ENCODE measurements at places on chromosomes 11 and 22.

- DNase-seq = peak; percentile 23
Observed at GRCh38 chr22:40178417-40179409, 988 bp downstream of the TNRC6B start.

- DNase-seq = no peak
Observed at GRCh38 chr11:115170133-115170815, 333.9 kb downstream of the CADM1 start.

GRCh38 chr22:20957102-20957682, 9.9 kb upstream of the AIFM3 start:
- DNase-seq = no peak

- peak; percentile 37 for DNase-seq
Observed at GRCh38 chr22:30267382-30268302, 991 bp upstream of the OSM start.

DNA sequence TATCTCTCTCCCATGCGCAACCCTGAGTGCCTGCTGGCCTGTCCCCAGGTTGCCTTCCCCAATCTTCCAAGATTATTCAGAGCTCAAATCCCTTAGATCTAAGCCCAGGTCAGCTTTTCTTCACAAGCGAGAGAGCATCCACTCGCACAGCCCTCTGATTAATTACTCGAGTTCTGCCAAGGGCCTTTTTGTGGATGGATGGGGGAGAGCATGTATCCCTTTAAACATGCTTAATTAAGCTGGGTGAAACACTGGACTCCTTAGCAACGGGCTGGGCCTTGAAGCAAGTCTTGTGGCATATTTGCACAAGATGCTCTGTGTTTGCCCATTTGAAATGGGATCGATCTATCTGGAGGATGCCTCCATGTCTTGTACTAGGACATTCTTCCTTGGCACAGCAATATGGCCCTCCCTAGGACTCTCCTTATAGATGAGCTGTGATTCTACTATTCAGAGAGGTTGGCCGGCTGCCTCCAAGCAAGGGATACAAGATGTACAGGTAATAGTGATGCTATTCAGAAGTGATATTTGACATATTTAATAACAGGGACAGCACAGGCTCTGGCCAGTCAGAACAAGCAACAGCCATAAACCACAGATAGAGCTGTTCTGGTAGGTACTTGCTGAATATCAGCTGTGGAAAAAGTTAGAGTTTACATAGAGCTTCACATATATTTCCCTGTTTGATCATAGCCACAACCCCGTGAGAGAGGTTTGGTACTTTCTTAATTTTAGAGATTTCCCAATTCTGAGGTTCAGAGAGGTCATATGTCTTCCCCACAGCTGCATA, 125.6 kb downstream of the CSNK2A3 start:
- DNase-seq = no peak

GRCh38 chr11:35045236-35045820, 93.6 kb upstream of the CD44 start:
- peak; percentile 82 for DNase-seq

GRCh38 chr11:61632096-61632495, 48.1 kb upstream of the DAGLA start:
- no peak for DNase-seq

DNA sequence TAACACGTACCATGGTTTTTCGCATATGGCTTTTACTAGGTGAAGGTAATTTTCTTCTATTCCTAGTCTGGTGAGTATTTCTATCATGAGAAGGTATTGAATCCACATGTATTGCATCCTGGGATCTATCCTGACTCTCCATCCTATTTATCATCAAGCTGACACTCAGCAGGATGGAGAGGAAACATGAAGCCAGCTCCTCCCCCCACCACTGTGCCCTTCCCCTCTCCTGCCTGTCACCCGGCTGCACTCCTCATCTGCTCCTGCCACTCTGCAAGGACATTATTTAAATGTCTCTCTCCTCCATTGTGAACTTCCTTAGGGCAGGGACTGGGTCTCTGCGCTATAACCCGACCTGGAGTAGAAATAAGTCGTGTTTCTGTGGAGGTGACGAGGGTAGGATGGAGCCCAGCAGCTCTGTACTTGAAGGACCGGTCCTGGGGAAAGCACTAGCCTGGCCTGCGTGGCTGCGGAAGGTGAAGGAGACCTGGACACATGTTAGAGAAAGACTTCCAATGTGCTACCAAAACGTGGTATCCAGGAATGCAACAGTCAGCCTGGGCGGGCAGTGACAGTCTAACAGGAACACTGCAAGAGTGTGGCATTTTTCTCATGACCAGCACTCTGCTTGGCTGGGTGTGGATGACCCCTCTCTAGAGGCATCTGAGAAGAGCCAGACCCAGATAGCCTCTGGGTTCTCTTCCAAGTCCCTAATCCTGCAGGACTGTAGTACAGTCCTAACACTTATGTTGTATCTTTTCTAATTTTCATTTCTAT, 111.2 kb downstream of the MICAL3 start:
- DNase-seq = no peak

- DNase-seq = no peak
Observed at GRCh38 chr11:83726316-83726715, 440.1 kb upstream of the CCDC90B start.

- no peak for DNase-seq
Observed at GRCh38 chr11:77454867-77455655, 18.8 kb downstream of the PAK1 start.

DNA sequence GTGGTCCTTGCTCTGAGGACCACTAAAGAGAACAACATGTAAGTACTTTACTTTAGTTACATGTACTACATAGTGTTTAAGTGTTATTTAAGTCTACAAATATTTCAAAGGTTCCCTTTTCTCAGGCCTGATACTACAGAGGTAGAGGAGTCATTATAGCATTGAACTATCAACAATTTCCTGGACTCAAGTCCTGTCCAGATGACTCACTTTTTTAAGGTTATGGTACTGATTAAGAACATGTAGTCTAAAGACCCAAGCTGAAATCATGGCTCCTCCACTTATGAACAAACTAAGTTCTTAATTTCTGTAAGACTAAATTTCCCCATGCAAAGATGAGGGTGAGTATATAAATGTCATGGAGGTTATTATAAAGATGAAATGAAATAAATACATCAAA, 74.7 kb downstream of the NARS2 start:
- DNase-seq = no peak

GRCh38 chr11:63240791-63241379, 2.5 kb downstream of the SLC22A25 start:
- no peak for DNase-seq

DNA sequence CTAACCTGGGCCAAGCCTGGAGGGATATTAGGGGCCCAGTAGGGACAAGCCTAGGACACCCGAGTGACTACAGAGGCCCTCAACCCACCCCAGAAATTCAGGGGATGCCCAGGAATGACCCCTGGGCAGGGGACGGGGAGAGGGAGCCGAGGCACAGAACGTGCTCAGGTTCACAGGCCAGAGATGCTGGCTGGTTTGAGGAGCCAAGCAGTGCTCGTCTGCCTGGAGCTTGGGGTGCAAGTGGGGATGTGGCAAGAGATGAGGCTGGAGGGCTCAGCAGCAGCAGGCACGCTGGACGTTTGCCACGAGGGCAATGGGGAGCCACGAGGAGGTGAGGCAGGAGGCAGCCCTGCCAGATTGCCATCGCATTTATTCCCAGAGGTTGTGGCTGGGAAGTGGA, 34.0 kb upstream of the EMID1 start:
- DNase-seq = no peak

DNA sequence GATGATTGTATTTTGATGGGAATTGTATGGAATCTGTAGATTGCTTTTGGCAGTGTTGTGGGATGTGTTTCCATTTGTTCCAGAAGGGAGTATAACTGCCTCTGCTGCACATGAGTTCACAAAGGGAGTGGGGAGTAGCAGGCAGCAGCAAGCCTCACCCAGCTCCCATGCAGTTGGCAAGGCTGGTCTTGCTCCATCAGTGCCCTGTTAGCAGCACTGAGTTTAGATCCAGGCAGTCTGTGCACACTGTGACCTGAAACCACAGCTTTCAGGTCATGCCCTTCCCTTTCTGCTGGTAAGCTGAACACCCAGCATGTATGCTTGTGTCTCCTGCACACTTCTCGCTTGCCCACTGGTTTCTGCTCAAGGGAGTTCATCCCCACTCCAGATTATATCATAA, 3.7 kb upstream of the NUCB2 start:
- no peak for DNase-seq

DNA sequence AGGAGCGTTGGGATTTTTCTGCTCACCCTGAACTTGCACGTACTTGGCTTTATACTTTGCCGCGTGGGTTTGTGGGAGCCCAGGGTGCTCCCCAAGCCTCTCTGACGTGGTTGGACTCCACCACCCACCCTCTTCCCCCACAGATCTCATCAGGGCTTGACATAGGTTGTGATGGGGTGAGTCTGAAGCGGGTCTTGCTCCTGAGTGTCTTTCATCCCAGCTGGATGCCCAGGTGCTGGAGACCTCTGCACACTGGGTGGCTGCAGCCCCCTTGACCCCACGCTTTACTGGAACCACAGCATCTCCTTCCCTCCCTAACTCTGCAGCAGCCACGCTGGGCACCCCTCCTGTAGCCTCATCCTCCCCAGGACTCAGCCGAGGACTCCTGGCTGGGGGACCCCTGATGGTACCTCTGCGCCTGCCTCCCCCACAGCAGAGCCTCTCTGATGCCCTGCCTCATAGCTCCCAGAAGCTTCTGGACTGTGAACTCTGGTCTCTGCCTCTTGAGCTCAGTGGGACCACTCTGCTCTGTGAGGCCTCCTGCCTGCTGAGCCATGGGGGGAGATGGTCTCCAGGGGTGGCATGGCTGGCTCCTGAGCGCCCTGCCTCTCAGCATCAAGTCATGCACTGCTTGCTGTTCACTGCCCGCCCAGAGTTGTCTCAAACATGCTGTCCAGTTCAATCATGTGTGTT, 45.2 kb downstream of the MYEOV start:
- no peak for DNase-seq

GRCh38 chr22:31287818-31288495, 4.3 kb downstream of the PIK3IP1 start:
- no peak for DNase-seq

DNA sequence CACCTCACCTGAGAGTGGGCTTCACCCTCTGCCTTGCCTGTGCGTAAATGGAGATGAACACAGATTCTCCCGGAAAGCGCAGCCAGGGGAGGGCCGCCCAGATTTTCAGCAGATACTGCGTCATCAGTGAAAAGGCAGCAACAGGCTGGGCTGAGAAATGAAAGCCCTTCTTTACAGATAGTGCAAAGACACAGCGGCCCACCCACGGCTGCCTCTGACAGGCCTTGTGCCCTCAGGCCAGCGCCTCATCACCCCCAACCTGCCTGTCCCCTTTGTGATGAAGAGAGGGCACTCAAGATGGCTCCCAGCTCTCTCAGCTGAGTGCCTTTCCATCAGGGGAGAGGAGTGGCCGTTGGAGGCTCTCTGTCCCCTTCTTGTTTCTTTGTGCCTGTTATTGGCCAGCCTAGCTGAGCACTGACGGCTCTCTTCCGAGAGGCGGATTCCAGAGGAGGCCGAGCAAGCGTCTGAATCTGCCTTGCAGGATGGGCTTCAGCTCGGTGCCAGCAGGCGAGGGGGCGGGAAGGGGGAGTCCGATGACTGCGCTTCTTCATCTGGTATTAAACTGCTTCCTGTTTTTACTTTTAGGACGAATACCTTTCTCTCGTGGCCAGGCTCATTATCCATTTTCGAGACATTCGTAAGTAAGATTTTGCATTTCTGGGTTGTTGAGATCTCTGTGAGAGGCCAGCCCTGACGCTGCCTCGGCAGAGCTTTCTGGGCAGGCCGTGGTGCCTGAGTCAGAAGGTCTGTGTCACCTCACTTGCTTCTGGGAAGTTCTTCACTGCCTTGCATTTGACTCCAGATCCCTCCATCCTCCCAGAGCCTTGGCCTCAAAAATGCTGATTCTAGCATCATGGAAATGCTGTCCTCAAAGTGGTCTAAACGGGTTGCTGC, 43.7 kb downstream of the MED15 start:
- DNase-seq = peak; percentile 42
